Amniotic epithelial cell (primary cell): ENCODE measurements at places on chromosomes 11 and 22.

DNA sequence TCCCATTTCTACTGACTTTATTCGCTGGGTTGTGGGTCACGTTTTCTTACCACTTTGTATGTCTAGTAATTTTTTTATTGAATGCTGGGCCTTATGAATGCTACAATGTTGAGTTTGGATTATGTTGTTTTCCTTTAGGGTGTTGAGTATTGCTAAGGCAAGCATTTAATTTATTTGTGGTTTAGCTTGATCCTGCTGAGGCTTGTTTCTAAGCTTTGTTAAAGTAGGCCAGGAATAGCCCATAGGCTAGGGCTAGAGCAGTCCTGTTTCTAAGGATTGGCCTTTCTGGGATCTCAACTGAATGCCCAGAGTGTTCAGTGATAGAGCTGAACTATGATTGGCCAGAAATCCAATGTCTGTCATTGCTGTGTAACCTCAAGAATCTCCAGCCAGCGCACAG is 56.1 kb upstream of the LDLRAD3 start:
- no peak for DNase-seq

- no peak for DNase-seq
Observed at GRCh38 chr11:60859616-60860250, 4.0 kb upstream of the PTGDR2 start.

- DNase-seq: peak; percentile 5
Observed at GRCh38 chr22:50674606-50675552, 2.3 kb downstream of the SHANK3 start.

DNA sequence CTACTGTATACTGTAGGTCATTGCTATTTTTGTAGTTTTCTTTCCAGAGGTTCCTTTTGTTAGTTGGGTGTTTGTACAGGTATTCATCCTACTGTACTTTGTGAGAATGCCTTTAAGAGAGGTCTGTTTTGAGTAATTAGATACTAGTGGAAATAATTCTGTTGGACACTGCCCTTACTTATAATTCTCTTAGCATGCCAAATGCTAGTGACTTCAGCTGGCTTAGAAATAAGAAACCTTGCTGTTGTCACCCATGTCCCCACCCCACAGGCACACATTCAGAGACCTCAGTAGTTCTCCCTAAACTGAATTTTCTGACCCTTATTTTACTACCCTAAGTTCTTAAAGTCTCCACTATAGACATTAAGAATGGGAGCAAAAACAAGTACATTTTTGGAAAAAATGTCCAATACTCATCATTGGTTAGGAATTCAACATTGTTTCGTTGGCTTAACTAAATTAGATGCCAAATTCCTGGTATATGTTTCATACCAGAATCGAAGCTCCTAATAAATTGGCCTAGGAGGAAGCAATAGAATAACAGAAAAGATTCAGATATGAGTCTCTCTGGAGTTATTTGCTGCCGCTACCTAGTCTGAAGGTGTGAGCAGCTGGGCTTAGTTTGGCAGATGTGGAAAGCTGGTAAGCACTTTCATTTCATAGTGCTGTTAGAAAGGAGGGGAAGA is 28.4 kb downstream of the ZNF143 start:
- DNase-seq: peak; percentile 8

DNA sequence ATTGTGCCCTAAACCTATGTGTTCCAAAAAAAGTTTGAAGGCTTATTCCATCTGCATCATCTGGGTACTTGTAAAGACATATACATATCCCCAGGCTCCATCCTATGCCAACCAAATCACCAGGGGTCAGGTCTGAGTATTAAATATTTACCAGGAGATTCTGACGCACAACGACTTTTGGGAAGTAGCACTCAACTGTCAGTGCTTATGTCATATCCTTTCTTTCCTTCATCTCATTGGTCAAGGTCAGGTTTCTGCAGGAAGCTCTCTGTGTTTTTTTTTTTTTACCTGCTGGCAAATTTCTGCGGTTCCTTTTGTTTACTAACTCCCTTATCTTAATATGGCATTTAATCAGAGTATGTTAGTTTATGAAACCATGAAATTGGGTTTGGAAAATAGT is 22.5 kb upstream of the CYP2R1 start:
- no peak for DNase-seq

DNA sequence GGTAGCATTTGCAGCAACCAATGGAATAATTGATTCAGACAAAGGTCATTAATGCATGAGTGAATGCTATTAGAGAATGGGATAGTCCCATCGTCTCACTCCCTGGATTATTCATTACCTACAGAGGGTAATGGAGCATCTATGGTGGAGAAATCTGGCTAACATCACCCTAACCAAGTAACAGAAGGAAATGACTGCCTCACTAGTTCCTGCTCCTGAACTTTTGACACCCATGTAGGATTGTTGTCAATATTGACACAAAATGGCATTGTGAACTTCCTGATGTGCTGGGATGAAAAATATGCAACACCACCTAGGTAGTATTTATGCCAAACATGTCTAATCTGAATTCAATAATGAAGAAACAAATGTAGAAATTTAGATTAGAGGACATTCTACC is 44.0 kb upstream of the KIRREL3 start:
- no peak for DNase-seq

DNA sequence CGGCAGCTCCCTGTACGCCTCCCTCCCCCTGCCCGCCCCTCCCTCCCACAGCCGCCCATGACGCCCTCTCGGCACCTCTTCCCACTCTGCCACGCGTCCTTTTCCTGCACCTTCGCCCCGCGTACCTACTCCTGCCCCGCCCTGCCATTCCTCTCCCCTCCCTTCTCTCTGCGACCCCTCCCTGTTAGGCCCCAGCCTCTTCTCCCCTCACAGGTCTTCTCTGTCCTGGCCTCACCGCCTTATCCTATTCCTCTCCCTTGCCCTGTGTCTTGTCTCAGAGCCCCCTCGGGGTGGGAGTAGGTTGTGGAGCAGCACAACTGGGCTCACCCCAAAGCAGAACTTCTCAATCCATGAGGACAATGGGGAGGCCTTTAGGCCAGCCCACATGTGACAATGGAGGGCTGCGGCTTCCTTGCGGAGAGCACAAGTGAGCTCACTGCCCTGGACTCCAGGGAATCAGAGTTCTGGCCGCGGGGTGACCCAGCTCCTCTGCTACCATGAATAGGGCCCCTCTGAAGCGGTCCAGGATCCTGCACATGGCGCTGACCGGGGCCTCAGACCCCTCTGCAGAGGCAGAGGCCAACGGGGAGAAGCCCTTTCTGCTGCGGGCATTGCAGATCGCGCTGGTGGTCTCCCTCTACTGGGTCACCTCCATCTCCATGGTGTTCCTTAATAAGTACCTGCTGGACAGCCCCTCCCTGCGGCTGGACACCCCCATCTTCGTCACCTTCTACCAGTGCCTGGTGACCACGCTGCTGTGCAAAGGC is 539 bp downstream of the SLC35C1 start:
- DNase-seq: peak; percentile 71

GRCh38 chr11:124359566-124359965 is 24.7 kb downstream of the OR8B2 start:
- DNase-seq: no peak

- no peak for DNase-seq
Observed at GRCh38 chr11:73040046-73040445, 102.1 kb downstream of the FCHSD2 start.

DNA sequence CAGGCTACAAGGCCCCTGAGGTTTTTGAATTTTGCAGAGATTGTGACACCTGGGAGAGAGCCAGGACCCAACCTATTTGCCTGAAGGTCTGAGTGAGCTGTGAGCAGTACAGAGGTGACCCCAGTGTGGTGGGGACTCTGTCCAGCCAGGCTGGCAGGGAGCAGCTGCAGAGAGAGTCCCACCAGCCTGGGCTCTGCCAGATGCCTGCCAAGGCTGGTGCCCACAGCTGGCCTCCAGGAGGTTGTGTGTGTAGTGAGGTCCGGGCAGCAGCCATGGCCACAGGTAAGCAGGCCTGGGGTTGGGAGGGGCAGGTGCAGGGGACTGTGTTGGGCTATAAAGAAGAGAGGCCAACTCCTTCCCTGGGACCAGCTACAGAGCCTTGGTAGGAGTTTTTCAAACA is 144.8 kb downstream of the CRYBB2 start:
- DNase-seq: no peak

GRCh38 chr11:75246006-75246670 is 5.6 kb downstream of the TPBGL start:
- no peak for DNase-seq

GRCh38 chr11:131411636-131412035 is 41.2 kb downstream of the NTM start:
- no peak for DNase-seq

DNA sequence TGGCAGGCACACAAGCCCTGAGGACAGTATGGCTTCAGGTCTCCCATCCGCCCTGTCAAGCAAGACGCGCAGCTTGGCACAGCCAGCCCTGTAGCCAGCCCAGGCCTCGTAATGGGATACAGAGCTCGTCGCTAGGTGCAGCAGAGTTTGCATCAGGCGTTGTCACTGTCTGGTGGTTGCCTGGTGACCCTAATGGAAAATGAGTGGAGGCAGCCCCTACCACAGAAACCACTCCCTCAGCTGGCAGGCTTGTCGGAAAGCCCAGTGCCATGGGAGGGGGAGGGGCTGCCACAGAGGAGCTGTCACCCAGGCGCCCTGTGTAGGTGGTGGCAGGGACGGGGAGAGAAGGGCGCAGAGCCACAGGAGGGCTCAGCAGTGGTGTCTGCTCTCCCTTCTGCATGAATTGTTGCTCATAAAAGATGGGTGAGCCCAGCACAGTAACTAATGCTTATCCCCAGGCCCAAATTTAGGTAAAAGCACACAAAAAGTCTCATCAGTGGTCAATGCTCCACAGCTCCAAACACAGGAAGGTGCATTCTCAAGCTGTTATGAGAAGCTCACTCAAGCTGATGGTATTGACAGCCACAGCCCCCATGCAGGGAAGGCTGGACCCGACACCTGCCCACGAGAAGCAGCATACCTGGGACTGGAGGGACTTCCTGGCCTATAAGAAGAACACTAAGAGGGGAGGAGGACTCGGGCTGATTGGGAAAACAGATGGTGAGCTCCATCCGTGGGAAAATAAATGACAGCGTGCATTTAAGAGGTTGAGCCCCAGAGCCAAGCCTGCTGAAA is 164.6 kb downstream of the ETS1 start:
- no peak for DNase-seq

DNA sequence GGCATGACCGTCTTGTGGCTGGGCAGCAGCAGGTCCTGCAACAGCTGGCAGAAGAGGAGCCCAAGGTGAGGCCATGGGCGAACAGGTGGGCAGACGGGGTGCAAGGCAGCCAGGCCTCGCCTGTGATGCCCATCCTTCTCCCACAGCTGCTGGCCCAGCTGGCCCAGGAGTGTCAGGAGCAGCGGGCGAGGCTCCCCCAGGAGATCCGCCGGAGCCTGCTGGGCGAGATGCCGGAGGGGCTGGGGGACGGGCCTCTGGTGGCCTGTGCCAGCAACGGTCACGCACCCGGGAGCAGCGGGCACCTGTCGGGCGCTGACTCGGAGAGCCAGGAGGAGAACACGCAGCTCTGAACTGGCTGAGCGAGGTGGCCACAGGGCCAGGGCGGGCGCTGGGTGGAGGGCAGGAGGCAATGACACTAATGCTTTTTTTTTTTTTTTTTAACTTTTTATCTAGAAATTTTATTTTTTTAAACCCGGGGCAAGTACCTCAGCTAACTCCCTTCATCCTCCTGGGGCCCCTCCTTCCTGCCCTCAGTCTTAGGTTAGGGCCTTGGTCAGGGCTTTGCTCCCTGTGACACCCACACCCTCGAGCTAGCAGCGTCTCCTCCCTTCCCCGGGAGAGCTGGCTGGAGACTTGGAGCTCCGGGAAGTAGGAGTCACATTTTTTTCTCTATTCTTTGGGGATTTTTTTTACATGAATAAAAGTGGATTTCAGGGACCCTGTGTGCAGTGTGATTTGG is 16.0 kb downstream of the PLCB3 start:
- DNase-seq: no peak

DNA sequence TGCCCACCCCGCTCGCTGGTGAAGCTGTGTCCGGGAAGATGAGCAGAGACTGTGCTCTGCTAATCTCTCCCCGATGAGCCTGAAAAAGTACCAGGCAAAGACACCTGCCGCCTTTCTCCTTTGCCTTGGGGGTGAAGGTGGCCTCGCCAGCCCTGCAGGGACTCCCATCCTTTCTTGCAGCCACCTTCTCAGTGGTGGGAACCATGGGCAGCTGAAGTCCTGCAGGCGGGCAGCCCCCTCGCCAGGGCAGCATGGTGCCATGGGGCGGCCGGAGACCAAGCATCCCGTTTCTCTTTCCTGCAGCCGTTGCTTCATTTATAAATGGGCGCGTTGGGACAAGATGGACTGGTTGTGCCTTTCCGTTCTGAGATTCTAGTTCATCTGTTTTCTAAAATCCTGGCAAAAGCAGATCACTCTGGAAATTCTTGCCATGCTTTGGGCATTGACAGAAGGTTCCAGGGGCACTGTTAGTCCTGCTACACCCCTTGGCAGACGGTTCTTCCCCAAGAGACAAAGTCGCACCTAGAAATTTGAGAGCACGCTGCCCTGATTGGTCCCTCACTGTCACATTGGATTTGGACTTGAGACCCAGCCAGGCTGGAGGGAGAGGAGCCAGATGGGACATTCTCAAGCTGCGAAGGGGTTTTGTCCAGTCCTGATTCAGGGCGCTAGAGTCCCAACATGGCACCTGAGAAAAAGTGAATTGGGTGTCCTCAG is 7.5 kb downstream of the CTTN start:
- DNase-seq: no peak
